ENCODE measurements at places on chromosomes 11 and 22.

DNA sequence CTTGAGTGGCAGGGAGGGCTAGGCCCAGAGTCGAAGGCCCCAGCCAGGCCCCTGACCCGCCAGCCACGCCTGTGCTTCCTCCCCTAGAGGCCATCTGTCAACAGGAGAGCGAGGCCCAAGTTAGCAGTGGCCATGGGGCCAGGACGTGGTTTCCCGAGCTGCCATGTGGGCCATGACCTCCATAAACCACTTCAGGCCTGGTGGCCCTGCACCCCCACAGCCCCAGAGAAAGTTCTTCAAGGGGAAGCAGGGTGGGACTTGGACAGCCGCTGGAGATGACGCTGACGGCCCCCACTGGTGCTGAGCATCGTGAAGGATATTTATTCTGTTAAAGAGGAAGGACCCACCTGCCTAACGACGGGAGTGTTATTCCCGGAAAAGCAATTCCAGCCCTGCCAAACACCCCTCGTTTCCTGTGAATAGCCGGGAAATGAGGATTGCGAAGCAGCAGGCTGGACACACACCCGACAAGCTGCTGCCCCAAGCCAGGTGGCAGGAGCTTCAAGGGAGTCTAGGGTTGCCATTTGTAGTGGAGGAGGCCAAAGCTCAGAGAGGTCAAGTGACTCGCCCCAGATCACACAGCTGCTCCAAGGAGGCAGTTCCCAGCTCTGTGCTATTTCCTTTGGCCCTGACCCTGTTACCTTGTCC, 12.8 kb downstream of the PRR5 start:
- peak overlapping the region; percentile 56 for H3K4me3 ChIP-seq
- DNase-seq = peak; percentile 57
- H3K27ac ChIP-seq = peak overlapping the region; percentile 70
- peaks cover 11% of the 10 kb centered on the region for H3K36me3 ChIP-seq
- H3K4me1 ChIP-seq = no peaks in the 10 kb centered on the region

- H3K27ac ChIP-seq = no peak overlapping the region
- no peaks in the 10 kb centered on the region for H3K36me3 ChIP-seq
- H3K4me1 ChIP-seq = no peaks in the 10 kb centered on the region
- no peak for DNase-seq
- H3K4me3 ChIP-seq = no peak overlapping the region
Measured at GRCh38 chr22:19846620-19847344, 7.9 kb downstream of the GNB1L start.

- H3K4me1 ChIP-seq = peaks cover 4% of the 10 kb centered on the region
- no peaks in the 10 kb centered on the region for H3K36me3 ChIP-seq
- peaks cover 13% of the 10 kb centered on the region for H3K27me3 ChIP-seq
- no peak overlapping the region for H3K4me3 ChIP-seq
Measured at GRCh38 chr11:130426837-130427341, 1.5 kb downstream of the ADAMTS8 start.

GRCh38 chr11:6637871-6638270, 17.7 kb downstream of the DCHS1 start:
- no peak overlapping the region for H3K27ac ChIP-seq
- H3K36me3 ChIP-seq = no peaks in the 10 kb centered on the region
- peak; percentile 81 for DNase-seq
- H3K27me3 ChIP-seq = no peaks in the 10 kb centered on the region

GRCh38 chr11:95291946-95292345, 60.9 kb upstream of the SESN3 start:
- DNase-seq = no peak
- no peaks in the 10 kb centered on the region for H3K27me3 ChIP-seq
- H3K4me3 ChIP-seq = no peak overlapping the region

DNA sequence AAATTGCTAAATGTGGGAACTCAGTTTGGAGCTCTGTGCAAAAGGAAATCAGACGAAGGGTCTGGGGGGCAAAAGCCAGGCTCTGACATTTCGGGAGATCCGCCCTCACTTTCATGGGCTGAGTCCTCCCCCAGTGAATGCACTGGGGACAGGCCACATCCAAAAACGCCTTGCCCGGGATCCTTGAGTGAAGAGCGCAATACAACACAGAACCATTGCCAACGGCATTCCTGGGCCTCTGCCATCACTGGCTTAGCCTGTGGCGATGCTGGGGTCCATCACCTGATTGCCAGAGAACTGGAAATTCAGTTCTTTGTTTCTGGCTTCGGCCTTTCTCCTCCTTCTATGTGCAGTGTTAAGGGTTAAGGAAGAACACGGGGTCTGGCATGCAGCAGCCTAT, 297.9 kb downstream of the SHANK2 start:
- H3K27ac ChIP-seq = no peak overlapping the region
- H3K27me3 ChIP-seq = no peaks in the 10 kb centered on the region
- H3K4me1 ChIP-seq = no peaks in the 10 kb centered on the region
- no peak overlapping the region for H3K4me3 ChIP-seq

DNA sequence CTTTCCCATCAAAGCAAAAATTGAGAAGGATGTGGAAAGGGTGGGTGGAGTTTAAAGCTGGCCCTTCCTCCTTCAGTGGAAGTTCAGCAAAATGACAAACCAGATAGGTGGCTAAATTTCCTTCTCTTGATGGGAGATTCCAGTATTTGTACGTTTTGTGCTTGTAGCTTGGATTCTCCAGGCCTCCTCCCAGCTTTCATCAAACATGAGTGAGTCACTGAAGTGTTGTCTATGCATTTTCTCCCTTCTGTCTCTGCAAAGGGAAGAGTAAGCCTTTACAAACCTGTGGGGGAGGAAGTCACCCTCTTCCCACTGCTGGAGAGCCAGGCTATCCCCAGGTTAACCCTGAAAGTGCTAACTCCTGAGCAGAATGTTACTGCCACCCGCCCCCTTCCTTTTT, 6.4 kb downstream of the MARK2 start:
- H3K27me3 ChIP-seq = no peaks in the 10 kb centered on the region
- no peak overlapping the region for H3K27ac ChIP-seq
- no peaks in the 10 kb centered on the region for H3K4me1 ChIP-seq
- no peaks in the 10 kb centered on the region for H3K36me3 ChIP-seq
- DNase-seq = no peak

DNA sequence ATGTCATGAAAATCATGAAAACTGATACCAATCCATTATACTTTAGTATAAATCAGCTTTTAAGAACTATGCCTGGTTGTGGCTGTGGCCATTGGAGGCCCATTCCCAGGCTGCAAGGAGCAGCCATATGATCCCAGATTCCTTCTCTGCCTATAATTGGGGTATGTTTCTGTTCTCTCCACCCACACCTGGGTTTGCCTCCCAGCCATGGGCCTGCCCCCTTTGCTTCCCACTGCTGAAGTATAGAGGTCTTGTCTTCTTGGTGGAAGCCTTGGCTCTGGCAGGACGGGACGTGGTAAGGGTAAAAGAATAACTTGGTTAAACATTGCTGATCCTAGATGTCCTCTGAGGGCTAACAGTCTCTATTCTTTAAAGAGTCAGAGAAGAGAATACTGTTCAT, 2.4 kb downstream of the MICAL2 start:
- no peak for DNase-seq
- H3K27me3 ChIP-seq = no peaks in the 10 kb centered on the region
- H3K4me1 ChIP-seq = peaks cover 9% of the 10 kb centered on the region
- H3K27ac ChIP-seq = no peak overlapping the region

- H3K4me1 ChIP-seq = peaks cover 36% of the 10 kb centered on the region
- no peaks in the 10 kb centered on the region for H3K36me3 ChIP-seq
- H3K27me3 ChIP-seq = no peaks in the 10 kb centered on the region
- peak within 1 kb of the TSS; percentile 71 for H3K27ac ChIP-seq
Measured at GRCh38 chr22:40679249-40679963, at the start of gene MCHR1. Gene MCHR1 (plus strand): TSS chr22:40679484. CDS start chr22:40679653, 169 bp downstream.

DNA sequence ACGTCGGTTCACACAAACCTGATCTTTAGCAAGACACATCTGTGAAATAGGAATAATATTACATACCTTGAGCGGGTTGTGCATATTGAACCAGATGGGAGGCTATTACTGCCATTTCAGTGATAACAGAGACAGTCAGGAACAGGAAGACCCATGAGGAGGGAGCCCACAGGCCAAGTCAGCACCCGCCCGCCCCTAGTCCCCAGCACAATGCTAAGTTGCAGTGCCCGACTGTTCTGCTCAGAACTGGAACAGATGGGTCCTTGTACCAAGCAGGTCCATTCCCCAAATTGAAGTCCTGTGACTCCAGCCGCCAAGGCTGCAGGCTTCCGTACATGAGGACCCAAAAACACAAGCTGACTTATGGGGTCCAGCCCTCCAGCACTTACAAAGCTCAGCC, 9.3 kb downstream of the CXCR5 start:
- H3K27me3 ChIP-seq = no peaks in the 10 kb centered on the region
- DNase-seq = no peak
- H3K27ac ChIP-seq = no peak overlapping the region
- H3K4me3 ChIP-seq = no peak overlapping the region

DNA sequence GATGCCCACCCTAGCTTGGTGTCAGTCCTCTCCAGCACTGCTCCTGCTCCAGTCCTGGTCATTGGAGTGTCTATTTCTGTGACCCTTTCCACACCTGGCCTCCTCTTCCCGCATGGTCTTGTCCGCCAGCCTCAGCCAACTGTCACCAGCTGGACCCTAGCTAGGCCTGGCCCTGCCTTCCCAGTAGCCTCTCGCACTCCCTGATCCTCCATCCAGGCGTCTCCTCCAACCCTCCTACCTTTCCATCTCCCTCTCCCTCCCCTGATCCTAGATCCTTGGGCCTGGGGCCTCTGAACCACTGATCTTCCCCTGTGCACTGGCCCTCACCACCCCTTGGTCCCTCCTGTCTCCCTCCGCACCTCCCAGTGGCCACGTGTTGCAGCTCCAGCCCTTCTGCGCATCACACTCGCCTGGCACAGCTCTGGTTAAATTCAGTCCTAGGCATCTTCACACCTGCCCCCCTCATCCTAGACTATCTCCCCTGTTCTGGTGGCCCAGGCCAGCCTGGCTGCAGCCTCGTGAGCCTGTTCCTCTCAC, 9.9 kb downstream of the SYNGR1 start:
- no peak overlapping the region for H3K27ac ChIP-seq
- H3K4me3 ChIP-seq = no peak overlapping the region
- no peak for DNase-seq

DNA sequence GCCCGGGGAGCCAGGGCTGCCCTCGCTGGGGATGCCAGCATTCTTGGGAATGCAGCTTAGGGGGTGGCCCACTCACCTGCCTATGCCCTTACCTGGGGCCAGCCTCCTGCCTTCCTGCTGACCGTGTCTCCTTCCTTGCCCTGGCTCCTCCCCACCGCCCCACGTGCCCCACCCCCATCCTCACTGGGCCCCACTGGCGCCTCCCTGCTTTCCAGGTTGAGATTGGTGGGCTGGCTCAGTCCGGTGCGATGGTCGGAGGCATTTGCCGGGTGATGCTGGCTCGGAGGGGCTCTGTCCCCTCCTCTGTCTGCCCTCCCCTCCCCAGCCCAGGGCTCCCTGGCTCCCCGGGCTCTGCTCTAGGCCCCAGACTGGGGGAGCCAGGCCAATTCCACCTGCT, 34.1 kb upstream of the GRAMD4 start:
- H3K4me1 ChIP-seq = peaks cover 13% of the 10 kb centered on the region
- DNase-seq = peak; percentile 17
- H3K4me3 ChIP-seq = no peak overlapping the region
- H3K36me3 ChIP-seq = no peaks in the 10 kb centered on the region
- H3K27me3 ChIP-seq = no peaks in the 10 kb centered on the region
- H3K27ac ChIP-seq = no peak overlapping the region

DNA sequence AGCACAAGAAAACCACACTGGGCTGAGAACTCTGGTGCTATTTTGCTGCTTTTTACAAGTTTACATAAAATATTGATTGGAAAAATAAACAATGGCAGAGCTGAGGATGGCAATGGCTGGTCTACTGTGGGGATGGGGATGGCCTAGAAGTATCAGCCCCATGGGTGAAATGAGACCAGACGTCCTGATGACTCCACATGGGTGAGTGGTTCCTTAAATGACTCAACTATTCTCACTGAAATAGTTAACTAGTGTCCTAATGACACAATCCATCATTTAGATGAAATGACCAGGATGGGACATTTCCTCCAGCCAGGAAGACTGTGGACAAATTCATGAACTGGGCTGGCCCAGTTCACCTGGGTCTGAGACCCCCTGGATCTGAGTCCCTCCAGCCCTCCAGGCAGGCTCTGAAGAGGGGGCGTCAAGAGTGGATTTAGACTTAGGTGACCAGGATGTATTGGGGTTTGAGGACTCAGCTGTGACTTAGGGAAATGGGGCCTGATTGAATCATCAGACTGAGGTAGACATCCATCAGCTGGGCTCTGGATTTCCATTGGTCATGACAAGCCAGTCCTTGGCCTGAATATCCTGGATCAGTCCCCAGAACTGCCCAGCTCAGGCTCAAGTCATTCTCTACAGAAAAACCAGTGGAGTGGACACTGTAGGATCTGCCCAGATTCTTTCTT, 98.2 kb upstream of the IGLL5 start:
- no peak for DNase-seq
- no peak overlapping the region for H3K4me3 ChIP-seq
- no peaks in the 10 kb centered on the region for H3K4me1 ChIP-seq
- H3K36me3 ChIP-seq = no peaks in the 10 kb centered on the region
- no peaks in the 10 kb centered on the region for H3K27me3 ChIP-seq

DNA sequence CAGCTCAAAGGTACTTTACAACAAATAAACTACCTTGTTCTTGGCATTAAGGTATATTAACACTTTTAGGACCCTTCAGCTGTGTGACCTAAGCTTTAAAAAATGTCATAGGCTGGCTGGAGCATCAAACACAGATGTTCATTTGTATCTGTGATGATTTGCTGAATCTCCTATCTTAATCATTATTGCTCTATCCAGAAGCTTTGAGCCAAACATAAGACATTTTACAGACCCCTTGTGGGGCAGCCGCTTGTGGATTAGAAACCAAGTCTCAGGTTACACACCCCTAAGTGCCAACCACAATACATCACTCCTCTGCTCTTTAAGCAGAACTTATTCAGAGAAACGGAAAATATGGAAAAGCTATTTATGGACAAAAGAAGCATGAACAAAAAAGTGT, 394.2 kb upstream of the CCDC90B start:
- H3K4me1 ChIP-seq = no peaks in the 10 kb centered on the region
- DNase-seq = no peak

- H3K27ac ChIP-seq = no peak overlapping the region
- H3K4me1 ChIP-seq = peaks cover 10% of the 10 kb centered on the region
- H3K36me3 ChIP-seq = no peaks in the 10 kb centered on the region
- H3K4me3 ChIP-seq = no peak overlapping the region
Measured at GRCh38 chr22:46028106-46028991, 51.4 kb upstream of the WNT7B start.

GRCh38 chr11:79648766-79649520, 208.1 kb upstream of the TENM4 start:
- H3K36me3 ChIP-seq = no peaks in the 10 kb centered on the region
- DNase-seq = no peak
- H3K4me1 ChIP-seq = no peaks in the 10 kb centered on the region
- no peaks in the 10 kb centered on the region for H3K27me3 ChIP-seq

- H3K27ac ChIP-seq = no peak overlapping the region
- H3K27me3 ChIP-seq = no peaks in the 10 kb centered on the region
- no peak overlapping the region for H3K4me3 ChIP-seq
Measured at GRCh38 chr11:91220476-91221202, 997.8 kb upstream of the CHORDC1 start.

DNA sequence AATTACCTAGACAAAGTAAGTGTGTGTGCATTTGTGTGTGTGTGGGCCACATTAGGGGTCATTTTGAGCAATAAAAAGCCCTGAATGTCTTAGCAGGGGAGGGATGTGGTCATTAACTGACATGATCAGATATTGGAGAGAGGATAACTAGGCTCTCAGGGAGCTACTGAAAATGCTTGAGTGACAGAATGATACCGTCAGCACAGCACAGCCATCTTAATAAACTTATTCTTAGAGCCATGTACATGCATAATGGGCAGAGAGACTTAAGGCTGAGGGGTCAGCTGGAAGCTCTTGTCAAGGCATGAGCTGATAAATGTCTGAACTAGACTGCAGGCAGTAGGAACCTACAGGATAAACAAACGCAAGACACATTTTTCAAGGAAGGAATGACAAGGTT, 239.1 kb upstream of the NCAM1 start:
- no peaks in the 10 kb centered on the region for H3K4me1 ChIP-seq
- H3K36me3 ChIP-seq = no peaks in the 10 kb centered on the region
- H3K27me3 ChIP-seq = no peaks in the 10 kb centered on the region
- H3K4me3 ChIP-seq = no peak overlapping the region
- H3K27ac ChIP-seq = no peak overlapping the region
- DNase-seq = no peak
